ENCODE measurements at places on chromosomes 6 and 20. TPM values are rescaled to one million over a fixed set of nuclear protein-coding genes. Genes with fewer than 3 reads are reported as not detected.

NINL gene
- 18.0 TPM for total RNA-seq

KIF3B gene
- 20.1 TPM for total RNA-seq

NCOA7 gene
- total RNA-seq: 37.4 TPM

NKAIN2 gene
- 0.11 TPM for total RNA-seq

MUC22 gene
- not detected for total RNA-seq

ABCC10 gene
- total RNA-seq: 4.6 TPM

PROKR2 gene
- total RNA-seq: not detected

PRRT1 gene
- total RNA-seq: 1.4 TPM

REM1 gene
- 31.0 TPM for total RNA-seq

- DNase-seq: no peak
These were observed 9.3 kb downstream of the NDRG3 start for GRCh38 chr20:36736451-36737182.

GRCh38 chr6:9398071-9398766, 962.9 kb upstream of the SLC35B3 start:
- no peak for DNase-seq

DNA sequence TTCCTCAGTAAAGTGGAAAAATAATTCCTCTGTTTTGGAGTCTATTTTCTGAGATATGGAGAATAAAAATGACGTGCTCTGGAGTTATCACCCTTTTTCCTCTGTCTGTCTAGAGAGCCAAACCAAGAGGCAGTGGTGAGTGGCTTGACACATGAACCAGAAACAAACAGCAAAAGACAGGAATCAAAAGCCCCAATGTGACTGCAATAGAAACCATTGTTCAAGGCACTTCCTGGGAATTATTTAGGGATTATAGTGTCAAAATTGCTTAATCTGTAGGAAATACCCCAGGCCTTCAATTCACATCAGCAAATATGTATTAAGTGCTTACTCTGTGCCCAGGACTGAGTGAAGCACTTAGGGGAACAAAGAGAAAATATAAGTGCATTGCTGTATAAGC, 560.4 kb upstream of the JAG1 start:
- DNase-seq: no peak

- DNase-seq: no peak
These were observed 7.0 kb downstream of the DYNLRB1 start for GRCh38 chr20:34522969-34523871.

DNA sequence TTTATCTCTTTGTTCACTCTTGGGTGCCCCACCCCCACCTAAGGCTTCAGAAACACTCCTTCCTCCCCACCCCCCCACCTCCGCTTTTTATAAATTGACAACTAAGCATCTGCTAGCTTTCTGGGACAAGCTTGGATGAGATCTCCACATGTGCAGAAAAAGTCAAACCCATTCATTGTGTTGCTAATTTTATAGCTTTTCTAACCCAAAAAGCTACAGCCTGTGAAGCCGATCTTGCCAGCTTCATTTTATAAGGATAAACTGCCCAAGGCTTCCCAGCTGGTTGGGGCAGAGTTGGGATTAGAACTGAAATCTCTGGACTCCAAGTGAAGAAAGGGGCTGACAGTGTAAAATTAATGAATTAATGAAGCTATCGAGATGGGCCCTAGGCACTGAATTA, 24.1 kb downstream of the BPIFB4 start:
- no peak for DNase-seq

- DNase-seq: no peak
These were observed 10.4 kb downstream of the SRXN1 start for GRCh38 chr20:642398-643174.

- DNase-seq: no peak
These were observed 125.8 kb upstream of the SPTLC3 start for GRCh38 chr20:12882832-12883506.

- DNase-seq: no peak
These were observed 201.4 kb upstream of the SOX4 start for GRCh38 chr6:21392177-21392576.

All from ascending aorta (tissue), 2 donors.